ENCODE measurements at places on chromosomes 16 and 17.
A peak's percentile ranks its signal among the peaks of the same experiment; 100 is the strongest.

GRCh38 chr17:40168262-40168832 is 8.9 kb upstream of the RAPGEFL1 start:
- DNase-seq = no peak

- DNase-seq = no peak
These were observed 56.0 kb downstream of the ACSM2A start for GRCh38 chr16:20507280-20507679.

- no peak for DNase-seq
These were observed 14.7 kb downstream of the RNF43 start for GRCh38 chr17:58402679-58403078.

DNA sequence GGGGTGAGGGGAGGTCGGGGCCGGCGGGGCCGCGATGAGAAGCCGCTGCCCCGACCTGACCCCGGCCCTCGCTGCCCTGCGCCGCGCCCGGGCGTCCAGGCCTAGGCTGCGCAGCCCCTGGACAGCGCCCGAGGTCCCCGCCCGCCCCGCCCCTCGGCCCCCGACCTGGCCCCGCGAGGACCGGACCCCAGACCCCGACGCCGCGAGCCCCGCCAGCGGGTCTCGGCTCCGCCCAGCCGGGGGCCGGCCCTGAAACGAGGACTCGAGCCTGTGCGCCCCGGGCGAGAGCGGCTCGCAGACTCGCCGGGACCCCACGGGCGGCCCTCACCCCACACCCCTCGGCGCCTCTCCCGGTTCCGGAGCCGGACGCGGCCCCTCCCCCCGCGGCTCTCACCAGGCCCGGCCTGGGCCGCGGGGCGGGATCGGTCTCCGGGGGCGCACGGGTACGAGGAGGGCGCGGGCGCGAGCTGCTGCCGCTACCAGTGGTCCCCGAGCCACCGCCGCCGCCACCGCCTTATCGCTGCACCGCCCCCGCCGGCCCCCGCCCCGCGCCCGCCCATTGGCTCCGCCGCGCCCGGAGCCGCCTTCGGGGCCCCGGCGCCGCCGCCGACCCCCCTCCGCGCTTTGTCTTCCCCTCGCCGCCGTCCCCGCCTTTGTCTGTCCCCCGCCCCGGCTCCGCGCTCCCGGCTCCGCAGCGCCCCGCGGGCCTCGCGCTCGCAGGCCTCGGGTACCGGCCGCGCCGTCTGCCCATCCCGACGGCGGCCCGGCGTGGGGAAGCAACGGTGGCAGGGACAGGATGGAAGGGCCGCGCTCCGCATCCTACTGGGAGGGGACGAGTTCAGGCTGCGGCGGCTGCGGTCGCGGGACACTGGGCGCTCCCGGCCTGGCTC is at the start of gene LIMD2:
LIMD2 (minus strand) TSS at position 488 of the 890 bp plus-strand sequence. CDS start 827 bp downstream, outside the sequence.
- peak; percentile 61 for DNase-seq
